ENCODE measurements at places on chromosomes 6 and 20.

GRCh38 chr6:168048724-168049025 is 30.3 kb downstream of the FRMD1 start:
- DNase-seq = no peak

- no peak for DNase-seq
Observed at GRCh38 chr6:149075616-149076354, 241.7 kb upstream of the TAB2 start.

- no peak for DNase-seq
Observed at GRCh38 chr6:145621776-145622175, 113.5 kb downstream of the EPM2A start.

GRCh38 chr6:5379647-5380242 is 118.4 kb downstream of the FARS2 start:
- DNase-seq = no peak

DNA sequence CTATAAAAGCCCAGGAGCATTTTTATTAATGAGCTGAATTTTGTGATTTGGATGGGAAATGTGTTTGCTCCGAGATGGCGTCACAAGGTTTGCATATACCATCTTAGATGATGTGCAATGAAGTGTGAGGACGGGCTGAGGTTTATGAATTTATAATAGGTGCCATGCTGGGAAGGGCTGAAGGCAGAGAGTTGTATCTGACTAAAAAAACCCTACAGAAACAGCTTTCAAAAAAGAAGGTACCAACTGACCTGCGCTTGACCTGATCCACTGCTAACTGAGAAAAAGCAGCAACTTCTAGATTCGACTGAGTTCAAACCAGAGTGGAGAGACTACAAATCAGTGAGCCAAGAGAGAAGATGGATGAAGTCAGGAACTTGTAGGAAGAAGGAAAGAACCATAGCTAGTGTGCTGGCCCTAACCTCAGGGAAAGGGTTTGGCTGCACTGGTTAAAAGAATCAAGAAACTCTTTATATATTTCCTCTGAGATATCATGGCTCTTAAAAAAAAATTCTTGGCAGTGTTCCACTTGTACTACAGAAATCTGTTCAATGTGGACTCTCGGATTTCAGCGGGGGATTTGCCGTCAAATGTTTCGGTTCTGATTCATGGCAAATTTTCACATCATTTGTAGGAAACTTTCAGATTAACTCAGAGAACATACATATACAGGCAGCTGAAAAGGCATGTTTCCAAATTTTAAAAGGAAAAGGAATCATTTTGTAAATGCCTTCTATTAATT is 56.5 kb upstream of the HDGFL1 start:
- peak; percentile 81 for DNase-seq

DNA sequence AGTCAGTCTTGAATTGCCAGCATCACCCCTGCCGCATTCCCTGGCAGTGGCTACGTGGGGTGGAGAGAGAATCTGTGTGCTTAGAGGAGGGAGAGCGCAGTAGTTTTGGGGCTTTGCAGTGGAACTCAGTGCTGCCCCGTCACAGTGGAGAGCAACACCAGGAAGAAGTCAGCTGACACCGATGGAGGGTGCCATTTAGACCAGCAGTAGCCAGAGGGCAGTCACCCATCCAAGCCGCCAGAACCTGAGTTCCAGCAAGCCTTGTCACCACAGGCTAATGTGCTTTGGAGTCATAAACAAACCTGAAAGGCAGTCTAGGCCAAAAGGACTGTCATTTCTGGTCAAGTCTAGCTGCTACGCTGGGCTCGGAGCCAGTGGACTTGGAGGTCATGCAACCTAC is 22.0 kb upstream of the PERP start:
- DNase-seq = no peak

DNA sequence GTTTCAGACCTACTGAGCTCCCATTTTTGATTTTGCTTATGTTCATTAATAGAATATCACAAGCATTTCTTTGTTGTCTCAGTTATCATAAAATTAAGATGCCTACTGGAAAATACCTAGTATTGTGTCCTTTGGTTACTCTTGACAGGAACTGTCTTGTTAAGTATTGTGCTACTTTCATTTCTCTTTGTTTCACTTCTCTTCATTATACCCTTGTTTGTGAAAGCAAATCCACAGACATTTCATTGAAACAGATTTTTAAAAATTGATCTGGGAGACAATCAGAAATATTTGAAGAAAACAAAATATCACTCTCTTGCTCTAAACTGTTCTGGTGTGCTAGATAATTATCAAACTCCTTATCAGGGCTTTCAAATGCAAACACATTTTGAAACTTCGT is 290.5 kb upstream of the EYS start:
- no peak for DNase-seq

DNA sequence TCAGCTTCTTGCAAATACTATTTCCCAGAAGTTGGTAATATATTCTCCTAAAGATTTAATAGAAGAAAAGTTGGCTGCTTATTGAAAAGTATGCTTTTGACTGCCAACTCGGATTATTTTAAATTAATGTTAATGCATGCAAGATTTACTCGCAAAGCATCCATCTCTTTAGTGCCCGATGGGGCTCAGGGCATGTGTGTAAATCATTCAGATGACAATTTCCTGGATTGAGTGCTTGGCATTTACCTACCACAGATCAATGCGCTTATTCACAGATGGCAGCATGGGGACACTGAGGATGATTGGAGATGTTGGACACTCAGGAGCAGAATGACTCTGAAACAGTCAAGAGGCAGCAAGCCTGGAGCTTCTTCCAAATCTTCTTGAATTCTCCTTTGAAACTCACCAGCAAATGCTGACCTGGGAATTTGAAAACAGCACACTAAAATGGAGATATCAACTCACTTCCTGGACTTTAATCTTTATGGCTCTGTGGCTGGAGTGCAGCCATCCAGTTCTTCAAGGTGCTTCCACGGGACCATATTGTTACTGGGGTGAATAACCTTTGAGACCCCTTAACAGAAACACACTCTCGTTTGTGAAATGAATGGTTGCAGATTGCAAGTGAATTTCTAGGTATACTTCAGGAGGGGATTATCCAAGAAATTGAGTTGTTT is 34.1 kb upstream of the TIAM2 start:
- DNase-seq = no peak

Measured in amniotic stem cell (primary cell).